NCI-H524 (cell line): ENCODE measurements at places on chromosomes 2 and 18.

DNA sequence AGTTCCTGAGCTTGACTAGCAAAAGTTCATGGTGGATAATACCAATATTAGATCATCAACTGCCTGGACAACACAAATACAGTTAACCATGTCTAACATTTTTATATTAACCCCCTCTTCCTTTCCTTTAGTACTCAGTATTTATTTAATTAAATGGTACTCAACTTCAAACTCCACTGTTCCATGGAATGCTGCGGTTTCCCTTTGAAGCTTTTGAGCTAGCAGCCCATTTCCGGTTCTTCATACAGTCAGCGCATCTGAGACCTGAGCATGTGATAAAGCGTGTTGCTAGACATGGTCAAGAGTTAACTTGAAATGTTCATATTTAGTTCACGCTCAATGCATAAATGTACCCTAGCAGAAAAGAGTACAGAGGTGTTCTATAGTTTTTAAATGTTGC is 278.4 kb downstream of the ALPK2 start:
- DNase-seq: no peak

DNA sequence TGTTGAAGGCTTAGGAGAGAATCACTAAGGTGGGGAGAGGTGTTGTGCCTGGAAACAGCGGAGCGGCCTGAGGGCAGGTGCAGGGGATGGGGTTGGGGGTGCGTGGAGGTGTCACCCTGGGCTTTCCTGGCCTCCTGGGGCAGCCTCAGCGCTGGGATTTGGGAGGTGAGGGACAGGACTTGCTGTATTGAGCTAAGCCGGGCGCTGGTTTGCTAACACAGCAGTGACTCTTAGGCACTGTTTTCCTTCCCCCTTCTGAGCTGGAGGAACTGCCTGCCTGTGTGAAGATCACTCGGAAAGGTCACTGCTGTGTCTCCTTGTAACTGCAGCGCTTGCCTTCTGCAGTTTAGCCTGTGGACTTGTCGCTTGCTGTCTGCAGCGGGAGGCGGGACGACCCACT is 21.2 kb downstream of the PRELID3A start:
- no peak for DNase-seq

DNA sequence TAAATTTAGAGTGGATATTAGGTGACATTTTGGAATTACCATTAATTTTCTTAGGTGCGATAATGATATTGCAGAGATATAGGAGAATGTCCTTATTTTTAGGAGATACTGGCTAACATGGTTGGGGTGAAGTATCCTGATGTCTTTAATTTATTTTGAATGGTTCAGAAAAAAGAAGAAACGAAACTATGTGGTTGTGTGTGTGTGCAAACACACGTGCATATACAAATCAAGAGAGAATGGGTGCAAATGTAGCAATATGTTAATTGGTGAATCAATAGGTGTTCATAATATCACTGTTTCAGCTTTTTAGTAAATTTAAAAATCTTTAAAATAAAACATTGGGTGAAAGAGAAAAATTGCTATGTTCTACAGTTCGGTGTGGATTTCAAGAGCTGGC is 140.9 kb downstream of the DIS3L2 start:
- no peak for DNase-seq

GRCh38 chr18:50372743-50373142 is 2.1 kb upstream of the SKA1 start:
- DNase-seq: no peak
